ENCODE measurements at places on chromosomes 6 and 20. TPM values are rescaled to one million over a fixed set of nuclear protein-coding genes. Genes with fewer than 3 reads are reported as not detected.

DNA sequence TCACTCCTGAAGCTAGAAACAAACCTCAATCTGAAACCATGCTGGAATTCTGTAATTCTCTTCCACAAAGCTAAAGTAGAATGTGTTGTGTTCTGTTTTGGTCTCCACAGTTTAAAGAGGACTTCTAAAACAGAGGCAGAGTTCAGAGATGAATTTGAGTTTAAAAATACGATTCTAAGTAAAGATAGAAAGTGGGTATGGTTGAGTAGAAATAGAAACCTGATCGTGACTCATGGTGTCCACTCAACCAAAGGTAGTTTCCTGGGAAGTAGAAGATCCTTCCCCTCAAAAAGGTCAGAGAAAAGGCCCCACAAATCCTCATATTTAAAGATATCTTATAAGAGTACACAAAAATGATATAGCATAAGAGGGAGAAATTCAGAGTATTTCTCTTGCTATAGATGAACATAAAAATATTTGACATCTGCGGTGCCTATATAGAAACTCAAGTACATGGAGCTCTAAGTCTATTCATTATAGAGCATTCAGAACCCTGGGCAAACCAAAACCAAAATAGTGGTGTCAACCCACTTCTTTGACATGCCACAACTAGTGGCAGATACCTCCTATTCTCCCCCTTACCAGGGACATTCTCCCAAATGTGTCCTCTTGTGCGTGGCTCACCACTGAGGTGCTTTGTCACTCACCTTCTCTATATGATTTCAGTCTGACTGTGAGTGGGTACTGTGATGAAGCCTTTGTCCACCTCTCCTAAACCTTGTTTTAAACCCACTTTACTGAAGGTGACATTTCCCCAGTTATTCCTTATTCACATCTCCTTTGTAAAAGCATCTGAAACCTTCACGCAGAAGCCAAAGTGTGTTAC, 84.5 kb downstream of the PLCB1 start:
- H3K4me3 ChIP-seq, result no peak overlapping the region
- H3K4me1 ChIP-seq, result peaks cover 39% of the 10 kb centered on the region
- no peaks in the 10 kb centered on the region for H3K36me3 ChIP-seq
- no peaks in the 10 kb centered on the region for H3K27me3 ChIP-seq

DNA sequence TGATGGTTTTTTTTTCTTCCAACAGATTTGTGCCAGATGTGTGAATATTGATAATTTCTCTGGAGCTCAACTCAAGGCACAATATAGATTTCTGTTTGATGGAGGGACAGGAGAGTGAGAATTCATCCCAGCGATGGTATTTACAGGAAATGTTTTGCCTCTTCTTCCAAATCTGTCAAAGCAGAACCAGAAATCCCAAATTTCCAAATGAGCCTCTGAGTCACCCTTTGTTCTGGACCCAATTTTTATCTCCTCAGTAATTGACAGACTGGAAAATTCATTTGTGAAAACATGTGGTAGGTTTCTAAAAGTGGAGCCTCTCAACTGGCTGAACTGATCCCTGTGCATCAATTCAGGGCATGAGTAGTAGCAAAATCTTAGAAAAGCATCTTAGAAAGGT, 223.2 kb upstream of the TSHZ2 start:
- no peaks in the 10 kb centered on the region for H3K36me3 ChIP-seq
- H3K27me3 ChIP-seq, result no peaks in the 10 kb centered on the region
- H3K27ac ChIP-seq, result no peak overlapping the region
- H3K4me3 ChIP-seq, result no peak overlapping the region
- DNase-seq, result no peak

DNA sequence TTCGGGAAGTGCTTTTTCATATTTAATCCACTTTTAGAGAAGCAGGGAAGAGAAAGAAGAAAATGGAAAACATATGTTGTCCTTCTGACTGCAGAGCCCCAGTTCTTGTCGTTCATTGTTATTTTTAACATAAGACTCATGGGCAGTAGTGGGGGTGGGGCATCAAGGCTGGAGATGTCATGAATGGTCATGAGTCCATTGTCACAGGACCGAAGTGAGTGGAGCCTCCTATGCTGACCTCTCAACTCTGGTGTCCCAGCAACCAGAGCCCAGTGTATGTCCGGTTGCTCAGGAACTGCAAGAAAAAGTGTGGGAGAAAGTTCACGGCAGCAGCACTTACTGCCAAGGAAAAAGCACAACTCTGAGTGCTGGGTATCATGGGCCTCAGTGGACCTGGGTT, 108.6 kb downstream of the BANF2 start:
- DNase-seq, result peak; percentile 0
- H3K27me3 ChIP-seq, result no peaks in the 10 kb centered on the region
- H3K27ac ChIP-seq, result peak overlapping the region; percentile 86

DNA sequence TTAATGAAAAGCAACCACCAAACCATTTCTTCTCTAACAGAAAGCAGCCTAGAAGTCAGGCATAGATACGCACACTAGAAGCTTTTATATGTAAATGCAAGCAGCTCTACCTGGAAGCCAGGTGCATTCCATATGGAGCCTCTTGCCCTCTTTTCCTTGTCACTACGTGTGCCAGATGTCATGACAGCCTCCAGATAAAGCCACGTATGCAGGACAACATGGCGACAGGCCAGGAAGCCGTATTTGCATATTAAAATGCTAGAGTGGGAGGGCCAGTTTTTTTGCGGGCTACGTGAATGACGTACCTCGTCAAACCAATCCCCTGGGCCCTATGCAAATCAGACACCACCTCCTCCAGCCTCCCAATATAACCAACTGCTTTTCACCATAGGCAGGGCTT, 308.1 kb upstream of the SPTLC3 start:
- DNase-seq, result no peak
- H3K27ac ChIP-seq, result no peak overlapping the region
- H3K4me3 ChIP-seq, result no peak overlapping the region
- H3K27me3 ChIP-seq, result peaks cover 2% of the 10 kb centered on the region

DAAM2 gene
- total RNA-seq, result 137 TPM

GRCh38 chr6:83429857-83430610, 817 bp downstream of the ME1 start:
- peak overlapping the region; percentile 93 for H3K27ac ChIP-seq
- no peak for DNase-seq
- H3K27me3 ChIP-seq, result no peaks in the 10 kb centered on the region

DNA sequence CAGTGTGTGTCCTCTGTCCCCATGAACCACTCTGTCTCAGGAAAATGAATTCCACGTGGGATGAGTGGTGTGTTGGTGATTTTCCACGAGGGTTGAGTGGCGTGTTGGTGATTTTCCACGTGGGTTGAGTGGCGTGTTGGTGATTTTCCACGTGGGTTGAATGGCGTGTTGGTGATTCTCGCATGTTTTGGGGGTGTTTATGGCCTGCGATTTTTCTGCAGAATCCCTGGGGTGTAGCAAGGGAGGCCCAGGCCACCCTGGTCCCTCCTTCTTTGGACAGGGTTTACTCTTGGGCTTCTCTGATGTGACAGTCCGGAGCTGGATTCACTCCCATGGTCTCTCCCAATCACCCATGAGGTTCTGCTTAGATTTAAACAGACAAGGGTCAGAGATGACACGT, 90.6 kb upstream of the FRMD1 start:
- DNase-seq, result peak; percentile 13
- H3K4me1 ChIP-seq, result peaks cover 7% of the 10 kb centered on the region
- H3K27ac ChIP-seq, result no peak overlapping the region
- no peaks in the 10 kb centered on the region for H3K36me3 ChIP-seq

WFDC5 gene
- total RNA-seq, result not detected

- no peaks in the 10 kb centered on the region for H3K36me3 ChIP-seq
- no peaks in the 10 kb centered on the region for H3K4me1 ChIP-seq
- no peak for DNase-seq
- H3K27me3 ChIP-seq, result peaks cover 7% of the 10 kb centered on the region
- H3K4me3 ChIP-seq, result no peak overlapping the region
Measured at GRCh38 chr20:20102163-20102562, 49.8 kb downstream of the CFAP61 start.

DCBLD1 gene
- 39.3 TPM for total RNA-seq

PSORS1C1 gene
- 4.2 TPM for total RNA-seq

- H3K4me3 ChIP-seq, result no peak overlapping the region
- no peak overlapping the region for H3K27ac ChIP-seq
- no peaks in the 10 kb centered on the region for H3K4me1 ChIP-seq
- no peaks in the 10 kb centered on the region for H3K36me3 ChIP-seq
Measured at GRCh38 chr6:45256697-45257695, 71.1 kb upstream of the RUNX2 start.

DNA sequence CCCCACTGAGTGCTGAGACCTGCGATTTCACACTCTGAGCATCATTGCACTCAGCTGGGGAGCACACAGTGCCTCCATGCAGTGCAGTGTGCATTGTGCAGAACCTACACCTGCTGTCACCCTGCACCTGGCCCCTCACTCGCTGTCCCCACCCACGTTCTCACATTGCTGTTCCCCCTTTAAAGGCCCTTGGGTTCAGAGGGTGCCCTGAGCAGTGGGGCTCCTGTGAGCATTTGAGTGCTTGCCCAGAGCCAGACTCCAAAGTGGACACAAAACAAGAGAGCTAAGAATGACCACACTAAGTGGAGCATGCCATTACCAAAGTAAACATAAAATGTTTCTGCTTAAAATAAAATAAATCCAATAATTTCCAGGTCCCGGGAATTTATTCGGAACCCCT, 131.0 kb upstream of the CST7 start:
- no peaks in the 10 kb centered on the region for H3K36me3 ChIP-seq
- no peak overlapping the region for H3K27ac ChIP-seq
- H3K27me3 ChIP-seq, result peaks cover 22% of the 10 kb centered on the region
- no peaks in the 10 kb centered on the region for H3K4me1 ChIP-seq
- no peak for DNase-seq

MUC21 gene
- total RNA-seq, result not detected

- peaks cover 22% of the 10 kb centered on the region for H3K36me3 ChIP-seq
- no peaks in the 10 kb centered on the region for H3K27me3 ChIP-seq
- no peak overlapping the region for H3K4me3 ChIP-seq
- H3K4me1 ChIP-seq, result peaks cover 51% of the 10 kb centered on the region
Measured at GRCh38 chr6:17423026-17423425, 29.6 kb downstream of the CAP2 start.

DNA sequence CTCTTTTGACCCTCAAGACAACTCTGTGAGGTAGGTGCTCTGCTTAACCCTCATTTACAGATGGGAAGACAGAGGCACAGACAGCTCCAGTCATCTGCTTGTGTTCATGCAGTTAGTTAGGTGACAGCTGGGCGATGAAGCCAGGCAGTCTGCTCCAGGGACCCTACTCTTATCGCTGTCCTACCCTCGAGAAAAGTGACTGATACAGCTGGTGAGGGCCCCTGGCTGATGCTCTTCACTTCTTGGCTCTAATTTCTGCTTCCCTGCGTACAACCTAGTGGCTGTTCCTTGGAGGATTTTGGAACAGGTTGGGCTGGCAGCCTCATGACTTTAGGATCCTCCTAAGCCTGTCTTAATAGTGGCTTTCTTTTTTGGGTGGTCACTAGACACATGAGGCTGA, 9.1 kb upstream of the TJAP1 start:
- no peak overlapping the region for H3K27ac ChIP-seq
- no peaks in the 10 kb centered on the region for H3K36me3 ChIP-seq
- H3K4me1 ChIP-seq, result no peaks in the 10 kb centered on the region

GRCh38 chr6:32814145-32814544, 2.7 kb downstream of the HLA-DOB start:
- peaks cover 3% of the 10 kb centered on the region for H3K36me3 ChIP-seq
- H3K4me1 ChIP-seq, result peaks cover 8% of the 10 kb centered on the region
- no peak overlapping the region for H3K27ac ChIP-seq

NEURL2 gene
- total RNA-seq, result 2.7 TPM

DNA sequence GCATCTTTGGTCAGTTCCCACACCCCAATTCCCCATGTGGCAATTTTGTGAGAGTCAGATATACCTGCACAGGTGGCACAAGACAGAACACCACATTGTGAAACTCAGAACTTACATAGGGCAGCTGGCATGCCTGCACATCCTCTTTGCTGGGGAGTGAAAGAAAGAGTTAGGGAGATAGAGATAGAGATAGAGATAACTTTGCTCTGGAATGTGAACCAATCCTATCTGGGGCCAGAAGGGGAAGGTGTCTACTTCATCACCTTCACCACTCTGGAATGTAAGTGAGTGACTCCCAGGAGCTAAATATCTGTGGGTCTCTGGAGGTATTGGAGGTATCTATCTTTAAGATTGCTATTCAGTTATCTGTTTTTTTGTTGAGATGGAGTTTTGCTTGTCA, 289.2 kb downstream of the OGFRL1 start:
- no peak overlapping the region for H3K27ac ChIP-seq
- H3K36me3 ChIP-seq, result no peaks in the 10 kb centered on the region
- no peak for DNase-seq
- H3K4me1 ChIP-seq, result peaks cover 3% of the 10 kb centered on the region
